ENCODE measurements at places on chromosomes 2 and 18. TPM values are rescaled to one million over a fixed set of nuclear protein-coding genes. Genes with fewer than 3 reads are reported as not detected.

DNA sequence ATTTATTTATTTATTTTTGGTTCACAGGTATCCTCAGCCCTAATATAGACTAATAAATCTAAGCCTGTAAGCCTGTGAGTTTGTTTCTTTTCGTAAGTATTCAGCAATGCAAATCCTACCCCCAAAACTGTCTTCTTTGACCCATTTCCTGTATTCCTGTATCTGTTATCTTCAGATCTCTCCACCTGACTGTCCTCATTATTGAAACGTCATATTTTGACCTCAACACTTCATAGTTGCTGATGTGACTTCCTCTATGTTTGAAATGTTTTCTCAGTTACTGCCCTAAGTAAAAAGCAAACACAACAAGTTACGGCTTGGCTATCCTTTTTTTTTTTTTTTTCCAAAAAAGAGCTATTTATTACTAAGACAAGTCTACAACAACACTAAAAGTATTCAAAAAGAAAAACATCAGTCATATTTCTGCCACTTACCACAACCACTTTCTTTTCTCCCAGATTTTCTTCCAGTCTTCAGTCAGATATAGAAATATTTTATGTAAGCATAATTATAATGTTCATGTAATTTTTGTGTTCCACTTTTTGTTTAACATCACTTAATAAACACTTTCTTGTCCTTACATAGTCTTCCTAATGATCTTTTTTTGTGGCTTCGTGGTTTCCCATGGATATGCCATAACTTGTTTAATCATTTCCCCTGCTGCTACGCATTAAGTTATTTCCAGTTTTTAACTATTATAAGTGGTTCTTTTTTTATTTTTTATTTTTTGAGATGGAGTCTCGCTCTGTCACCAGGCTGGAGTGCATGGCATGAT lies 45.0 kb upstream of the EML4 start:
- DNase-seq, result no peak

GPR155 gene
- total RNA-seq, result 8.3 TPM

DNA sequence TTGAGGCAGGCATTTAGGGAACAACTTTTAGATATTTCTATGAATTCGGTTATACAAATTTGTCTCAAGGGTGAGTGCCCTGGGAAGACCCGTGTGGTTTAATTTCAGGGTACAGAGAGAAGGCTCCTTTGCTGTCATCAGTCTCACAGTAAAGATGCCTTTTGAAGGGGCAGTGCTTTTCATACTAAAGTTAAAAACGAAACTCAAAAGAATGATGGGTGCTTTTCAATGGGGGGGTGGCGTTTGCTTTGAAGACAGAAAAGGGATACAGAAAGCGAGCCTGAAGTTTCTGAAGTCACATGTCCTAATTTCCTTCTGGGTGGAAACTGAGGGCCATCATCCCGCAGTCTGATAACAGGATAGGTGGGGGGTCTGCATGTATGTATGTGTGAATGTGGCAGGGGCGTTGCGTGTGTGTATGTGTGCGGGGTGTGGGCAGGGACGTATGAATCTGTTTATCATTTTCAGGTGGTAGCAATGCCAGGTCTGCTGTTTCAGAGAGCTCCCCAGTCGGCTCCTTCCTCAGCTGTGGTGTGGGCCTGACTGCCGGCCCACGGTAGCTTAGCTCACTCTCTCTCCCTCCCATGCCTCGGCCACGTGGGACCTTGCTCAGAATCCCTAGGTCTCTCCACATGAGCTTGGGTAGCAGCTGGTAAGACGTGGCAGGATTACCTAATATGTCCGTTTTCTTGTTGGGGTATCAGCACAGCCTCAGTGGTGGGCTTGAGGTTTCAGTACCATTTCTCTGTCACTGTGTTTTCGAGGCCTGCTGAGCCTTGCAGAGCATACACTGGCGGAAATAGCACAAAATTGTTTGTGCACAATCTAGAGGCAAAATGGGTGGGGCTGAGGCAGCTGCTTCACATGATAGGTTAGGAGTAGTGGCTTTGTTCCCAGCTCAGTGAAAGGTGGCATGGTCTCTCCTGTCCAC lies 32.7 kb downstream of the ARHGAP25 start:
- DNase-seq, result peak; percentile 49

AGPS gene
- total RNA-seq, result 21.5 TPM

- DNase-seq, result no peak
Measured at GRCh38 chr2:128520791-128521190, 202.1 kb upstream of the HS6ST1 start.

DNA sequence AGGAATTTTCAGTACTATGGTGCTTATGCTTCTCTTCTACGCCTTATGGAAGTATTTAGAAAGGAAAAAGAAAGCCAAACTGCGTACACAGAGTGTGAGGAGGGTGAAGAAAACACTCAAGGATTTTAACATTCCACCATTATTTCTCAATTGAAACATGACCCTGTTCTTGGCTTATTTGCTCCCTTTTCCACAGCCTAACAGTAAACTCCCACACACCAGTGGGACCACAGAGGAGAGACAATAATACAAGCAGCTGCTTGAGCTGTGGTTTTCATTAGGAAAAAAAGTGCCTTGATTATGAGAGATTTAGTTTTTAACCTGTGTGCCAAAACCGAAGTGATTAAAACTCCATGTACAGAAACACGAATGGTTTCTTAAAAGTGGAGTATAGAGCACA lies 134.3 kb downstream of the MEP1B start:
- DNase-seq, result no peak

- no peak for DNase-seq
Measured at GRCh38 chr2:74497777-74498499, 1.5 kb downstream of the LBX2 start.

DNA sequence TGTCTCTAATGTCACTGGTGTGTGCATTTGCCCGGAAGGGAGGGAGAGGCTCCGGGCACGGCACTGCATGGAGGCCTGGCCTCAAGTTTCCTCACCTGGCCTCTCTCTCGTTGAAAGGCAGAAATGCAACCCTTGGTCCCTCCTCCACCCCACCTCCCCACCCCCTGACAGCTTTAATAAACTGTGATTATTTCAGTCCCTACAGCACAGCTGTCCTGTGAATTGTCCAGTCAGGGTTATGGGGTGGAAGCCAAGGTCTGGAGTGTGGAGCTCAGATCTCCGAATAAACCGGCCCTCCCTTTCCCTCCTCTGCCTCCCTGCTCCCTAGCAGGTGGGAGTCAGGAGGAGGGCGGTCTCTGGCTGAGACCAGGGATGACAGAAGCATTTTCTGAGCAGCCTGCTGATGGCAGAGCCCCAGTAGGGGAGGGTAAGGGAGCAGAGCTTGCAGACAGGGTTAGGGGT lies 199.2 kb upstream of the SMAD2 start:
- no peak for DNase-seq

SIX3 gene
- not detected for total RNA-seq

GRCh38 chr2:241851325-241852115 lies 7.2 kb downstream of the PDCD1 start:
- no peak for DNase-seq

DNA sequence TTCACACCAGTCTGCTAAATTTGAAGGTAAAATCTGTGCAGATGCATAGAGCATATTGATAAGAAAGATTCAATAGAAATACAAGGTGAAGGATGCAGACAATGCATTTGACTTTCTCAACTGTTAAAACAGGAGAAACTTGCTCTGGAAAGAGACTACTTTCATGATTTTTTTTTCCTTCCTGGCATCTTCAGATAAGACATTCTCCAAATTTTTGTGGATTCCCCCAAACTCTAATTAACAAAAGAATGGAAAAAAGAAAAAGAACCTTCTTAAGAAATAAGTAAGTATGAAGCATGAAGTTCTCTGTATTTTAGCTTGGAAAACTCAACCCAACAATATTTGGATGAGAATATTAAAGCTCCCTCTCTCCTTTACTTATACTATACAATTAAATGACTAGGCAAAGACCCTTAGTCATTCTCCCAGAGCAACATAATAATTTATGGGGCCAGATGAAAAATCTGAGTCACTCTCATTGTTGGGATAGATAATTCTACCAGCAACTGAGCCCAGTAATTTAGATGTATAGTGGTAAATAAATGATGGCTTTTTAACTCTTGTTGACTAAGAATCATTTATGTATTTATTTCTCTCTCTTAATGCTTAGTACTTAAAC lies 298.7 kb upstream of the COL3A1 start:
- DNase-seq, result no peak

DNA sequence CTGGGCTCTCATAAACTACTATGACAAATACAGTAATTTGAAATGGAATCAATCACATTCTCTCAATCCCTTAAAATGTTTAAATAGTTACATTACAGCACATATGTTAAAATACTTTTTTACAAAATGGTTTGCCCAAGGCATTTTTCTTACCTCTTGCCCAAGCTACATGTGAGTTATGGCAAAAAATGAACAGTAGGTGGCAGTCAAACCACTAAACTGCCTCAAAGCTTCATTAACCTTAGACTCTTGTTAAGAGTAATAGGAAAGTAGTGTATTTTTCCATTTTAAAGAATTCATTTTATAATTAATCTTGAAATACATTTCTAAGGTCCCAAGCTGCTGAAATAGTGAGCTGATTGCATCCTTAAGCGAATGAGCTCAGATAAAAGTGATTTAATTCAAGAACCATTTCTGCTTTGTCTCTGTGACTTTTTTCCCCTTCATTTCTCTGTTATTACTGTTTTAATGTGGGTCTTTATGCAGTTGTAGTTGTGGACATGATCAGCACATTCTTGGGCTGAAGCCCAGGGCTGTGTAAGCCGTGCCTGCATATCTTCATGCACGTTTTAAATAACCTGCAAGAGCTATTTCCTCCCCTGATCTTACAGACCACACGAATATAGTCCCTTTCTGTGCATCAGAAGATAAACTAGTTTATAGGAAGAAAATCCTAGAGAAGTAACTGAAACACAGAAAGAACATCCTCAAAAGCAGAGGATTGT lies 311.8 kb downstream of the LNPK start:
- DNase-seq, result no peak

TBR1 gene
- not detected for total RNA-seq

DNA sequence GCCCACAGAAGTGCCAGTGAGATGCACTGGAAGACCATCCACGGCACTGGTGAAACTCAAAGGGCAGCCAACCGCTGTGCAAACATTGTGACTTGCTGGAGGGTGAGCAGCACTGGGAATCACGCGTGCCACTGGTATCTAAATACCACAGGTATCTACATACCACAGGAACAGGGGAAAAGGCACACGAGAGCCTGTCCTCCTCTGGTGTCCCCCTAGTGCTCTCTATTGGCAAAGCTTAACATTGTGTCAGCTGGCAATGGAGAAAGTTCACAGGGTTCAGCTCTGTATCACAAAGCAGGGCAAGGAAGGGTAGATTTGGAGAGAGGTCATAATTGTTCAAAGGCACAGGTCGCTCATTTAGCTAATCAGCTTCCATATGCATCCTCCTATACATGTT lies 12.6 kb upstream of the SEC11C start:
- no peak for DNase-seq

NMUR1 gene
- total RNA-seq, result 0.11 TPM

All from CD4-positive, alpha-beta T cell (primary cell).